ENCODE measurements at places on chromosomes 4 and X. TPM values are rescaled to one million over a fixed set of nuclear protein-coding genes. Genes with fewer than 3 reads are reported as not detected.

GRCh38 chrX:23616361-23616760 lies 50.9 kb upstream of the PRDX4 start:
- no peak for ATAC-seq

DNA sequence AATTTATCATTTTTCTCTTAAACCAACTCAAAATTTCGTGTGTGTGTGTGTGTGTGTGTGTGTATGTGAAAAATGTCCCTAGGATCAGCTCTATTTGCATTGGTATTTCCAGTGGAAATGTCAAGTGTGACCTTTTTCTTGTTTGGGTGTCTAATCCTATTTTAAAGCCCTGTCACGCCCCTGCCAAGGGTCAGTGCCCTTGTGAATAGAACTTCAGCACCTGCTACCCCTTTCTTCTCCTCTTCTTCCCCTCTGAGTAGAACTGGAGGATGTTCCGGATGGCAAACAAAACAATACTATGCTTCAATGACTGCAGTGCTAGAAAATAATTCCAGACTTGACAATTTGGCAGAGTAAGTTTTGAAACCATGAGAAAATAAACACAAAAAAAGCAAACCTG lies 67.3 kb downstream of the SPRY1 start:
- no peak for ATAC-seq

GRCh38 chr4:119139822-119140252 lies 4.2 kb downstream of the MYOZ2 start:
- no peak for ATAC-seq

GRCh38 chr4:136651278-136651667 lies 881.0 kb downstream of the PCDH18 start:
- ATAC-seq: no peak

DNA sequence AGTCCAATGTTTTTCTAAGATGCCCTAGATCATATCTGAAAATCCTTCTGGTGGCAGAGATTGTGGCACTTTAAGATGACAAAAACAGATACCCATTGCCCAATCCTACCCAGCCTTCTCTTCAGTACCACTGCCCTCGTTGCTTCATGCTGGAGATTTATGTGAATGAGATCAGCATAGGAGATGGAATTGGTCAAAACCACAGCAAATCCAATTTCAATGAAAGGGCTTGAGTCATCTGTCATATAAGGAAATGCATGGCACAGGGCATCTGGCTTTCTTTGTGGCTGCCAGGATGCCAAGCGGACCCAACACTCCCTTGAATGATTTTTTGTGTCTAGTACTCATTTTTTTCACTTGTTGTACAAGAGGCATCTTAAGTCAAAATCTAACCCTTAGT lies 16.8 kb downstream of the AFF2 start:
- ATAC-seq: no peak

DNA sequence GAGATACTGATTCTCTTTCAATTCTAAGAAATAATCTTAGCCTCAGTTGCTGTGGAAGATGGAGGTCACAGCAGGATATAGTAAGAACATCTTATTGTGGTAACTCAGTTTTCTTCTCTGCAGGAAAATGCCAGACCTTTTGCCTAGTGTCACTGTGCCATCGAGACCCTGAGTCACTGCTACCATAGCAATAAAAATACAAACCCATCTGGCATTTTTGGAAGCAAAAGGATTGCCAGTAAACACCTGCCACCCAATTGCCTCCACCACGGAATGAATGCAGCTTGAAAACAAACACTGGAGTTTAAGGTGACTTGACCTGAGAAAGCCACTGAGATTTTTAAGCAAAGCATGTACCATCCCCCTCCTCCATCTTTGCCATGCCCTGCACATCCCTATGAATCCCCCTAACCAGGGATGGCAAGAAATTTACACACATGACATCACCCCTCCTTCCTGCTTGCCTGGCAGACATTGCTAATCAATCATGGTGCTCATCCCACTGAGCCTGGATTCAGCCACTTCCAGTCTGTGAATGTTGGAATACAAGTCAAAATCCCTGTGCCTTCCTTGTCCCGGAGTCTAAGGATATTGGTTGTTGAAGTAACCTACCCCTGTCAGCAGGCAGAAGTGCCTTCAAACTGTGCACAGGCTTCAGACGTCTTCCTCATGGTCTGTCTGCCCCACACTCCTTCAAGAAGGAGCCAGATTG lies 59.6 kb upstream of the MAMLD1 start:
- ATAC-seq: no peak

DNA sequence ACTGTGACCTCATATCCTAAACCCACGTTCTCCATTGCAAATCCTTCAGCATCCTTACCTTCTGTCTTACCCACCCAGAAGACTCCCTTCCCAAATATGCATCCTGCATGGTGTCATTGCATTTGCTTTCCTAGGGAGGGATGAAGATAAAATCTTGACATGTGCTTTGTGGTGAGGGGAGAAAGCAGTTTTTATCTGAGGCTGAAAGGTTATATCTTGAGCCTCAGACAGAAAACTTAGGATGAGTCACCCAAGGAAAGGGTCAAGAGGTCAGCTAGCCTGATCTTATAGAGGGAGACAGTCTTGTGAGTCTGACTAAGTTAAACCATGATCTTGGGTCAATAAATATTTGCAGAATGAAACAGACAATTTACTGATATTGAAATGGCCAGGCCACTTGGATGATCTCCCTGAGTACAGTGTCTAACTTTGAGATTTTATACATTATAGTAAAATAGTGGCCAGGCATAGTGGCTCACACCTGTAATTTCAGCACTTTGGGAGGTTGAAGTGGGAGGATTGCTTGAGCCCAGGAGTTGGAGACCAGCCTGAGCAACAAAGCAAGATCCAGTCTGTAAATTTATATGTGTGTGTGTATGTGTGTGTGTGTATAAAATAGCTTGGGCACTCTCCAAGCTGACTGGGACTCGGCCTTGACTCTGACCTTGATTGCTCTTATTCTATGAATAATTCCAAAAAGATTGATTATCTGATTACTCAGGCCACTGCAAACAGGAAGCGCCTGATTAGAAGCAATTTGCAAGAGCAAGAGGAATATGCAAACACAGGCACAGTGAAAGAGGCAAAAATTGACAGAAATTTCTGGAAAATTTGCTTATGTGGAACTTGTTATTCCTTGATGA lies 15.4 kb upstream of the FAM9C start:
- no peak for ATAC-seq

GRCh38 chr4:145481942-145482208 lies 222 bp downstream of the SMAD1 start:
- no peak for ATAC-seq

GRCh38 chrX:29952016-29952415 lies 263.3 kb upstream of the MAGEB2 start:
- ATAC-seq: no peak

GRCh38 chr4:78528327-78528726 lies 23.2 kb upstream of the ANXA3 start:
- no peak for ATAC-seq

DNA sequence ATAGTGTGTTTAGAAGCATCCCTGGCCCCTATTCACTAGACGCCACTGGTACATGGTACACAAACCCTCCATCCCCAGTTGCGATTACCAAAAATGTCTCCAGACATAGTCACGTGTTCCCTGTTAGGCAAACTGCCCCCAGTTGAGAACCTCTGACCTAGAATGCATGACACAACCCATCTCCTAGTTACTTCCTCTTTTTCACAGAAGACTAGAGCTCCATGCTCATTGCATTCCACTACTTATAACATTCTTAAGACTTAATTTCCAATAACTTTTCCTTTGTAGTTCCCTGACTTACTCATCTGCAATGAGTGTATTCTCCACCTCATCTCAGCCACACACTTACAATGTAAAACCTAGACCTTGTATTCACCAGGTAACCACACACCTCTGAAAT lies 68.6 kb downstream of the PRSS12 start:
- no peak for ATAC-seq

DNA sequence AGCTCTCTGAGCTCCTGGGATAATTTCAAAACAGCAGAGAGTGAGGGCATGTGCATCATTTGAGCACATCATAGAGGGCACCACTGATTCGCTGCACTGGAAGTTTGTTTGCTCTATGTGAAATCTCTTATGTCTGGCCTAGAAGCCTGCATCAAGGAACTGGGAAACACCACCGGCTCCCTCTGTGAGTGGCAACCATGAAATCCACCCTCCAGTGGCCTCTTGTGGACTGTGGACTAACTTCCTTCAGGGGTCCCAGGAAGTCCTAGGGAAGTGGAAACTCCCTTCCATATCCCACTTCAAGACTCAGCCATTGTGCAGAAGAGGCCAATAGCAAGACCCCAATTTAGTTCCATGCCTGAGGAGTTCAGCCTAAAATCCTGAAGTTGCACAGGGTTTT lies 48.0 kb upstream of the IGFBP7 start:
- ATAC-seq: no peak

DNA sequence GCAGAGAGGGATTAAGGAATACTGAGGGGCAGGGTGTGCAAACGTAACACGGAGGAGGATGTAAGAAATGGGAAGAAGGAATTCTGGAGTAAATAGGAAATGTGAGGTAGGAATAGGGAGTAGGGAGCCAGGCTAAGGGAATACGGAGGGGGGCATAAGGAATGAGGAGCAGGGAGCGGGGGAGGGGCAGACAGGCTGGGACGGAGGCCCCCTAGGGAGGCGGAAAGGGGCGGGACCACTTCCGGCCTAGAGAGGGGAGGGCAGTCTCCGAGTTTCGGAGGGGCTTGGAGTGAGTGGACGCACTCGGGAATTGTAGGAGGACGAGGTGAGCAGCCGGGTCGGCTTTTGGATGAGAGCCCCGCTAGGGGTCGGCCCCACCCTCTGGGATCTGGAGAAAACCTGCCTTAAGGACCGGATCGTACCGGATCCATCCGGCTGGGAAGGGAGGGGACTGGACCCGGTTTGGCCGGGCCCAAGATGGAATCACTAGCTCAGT lies 612 bp downstream of the MAGED2 start:
- ATAC-seq: peak; percentile 69

DNA sequence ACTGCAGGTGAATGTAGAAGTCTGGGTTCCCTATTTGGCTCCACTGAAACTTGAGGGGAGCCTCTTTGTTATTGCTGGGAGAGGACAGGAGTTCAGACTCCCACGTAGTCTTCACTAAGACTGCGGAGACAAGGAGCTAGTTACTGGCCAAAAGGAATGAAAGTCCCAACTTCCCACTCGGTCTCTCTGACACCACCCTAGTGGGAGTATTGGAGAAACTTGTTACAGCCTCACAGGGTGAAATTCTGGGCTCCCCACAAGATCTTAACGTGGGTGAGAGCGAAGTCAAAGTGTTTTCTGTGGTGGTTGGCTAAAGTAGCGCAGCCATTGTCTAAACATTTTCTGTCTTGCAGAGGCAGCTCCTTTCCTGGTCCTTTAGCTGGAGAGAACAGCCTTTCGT lies 13.5 kb downstream of the MYOZ2 start:
- no peak for ATAC-seq

DNA sequence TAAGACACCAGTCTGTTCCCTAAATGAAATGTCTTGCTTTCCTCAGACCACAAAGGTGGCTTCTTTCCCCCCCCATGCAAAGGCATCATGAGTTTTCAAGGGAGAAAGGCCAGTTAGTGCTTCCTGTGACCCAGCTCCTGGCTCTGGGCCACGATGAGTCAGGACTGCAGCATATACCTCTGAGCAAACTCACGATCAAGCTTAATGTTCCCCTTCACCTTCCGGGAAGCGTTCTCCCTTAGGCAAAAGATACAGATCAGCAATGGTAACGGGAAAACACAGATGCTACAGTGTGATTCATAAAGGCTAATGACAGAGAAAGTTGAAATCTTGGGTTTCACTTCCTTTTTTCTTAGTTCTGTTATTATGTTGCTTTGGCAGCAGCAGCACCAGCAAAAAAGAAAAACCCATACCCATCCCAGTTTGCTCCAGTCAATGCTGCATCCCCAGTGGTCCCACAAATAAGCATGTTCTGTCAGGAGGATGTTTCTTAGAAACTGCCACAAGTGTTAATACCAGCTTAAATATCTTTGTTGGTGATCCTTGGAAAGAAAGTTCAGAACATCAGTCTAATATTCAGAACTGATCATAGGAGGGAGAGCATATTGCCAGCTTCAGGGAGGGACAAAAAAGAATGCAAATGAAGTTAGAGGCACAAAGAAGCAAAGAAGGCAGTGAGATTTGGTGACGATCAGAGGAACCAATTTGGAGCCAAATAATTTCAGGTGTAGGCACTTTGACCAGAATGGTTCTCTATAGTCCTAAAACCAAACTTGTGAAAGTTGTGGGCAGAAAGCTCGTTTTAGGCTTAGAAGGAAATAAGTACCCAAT lies 41.2 kb downstream of the LONRF3 start:
- ATAC-seq: peak; percentile 63

- peak; percentile 76 for ATAC-seq
These were observed 110.1 kb upstream of the MED14 start for GRCh38 chrX:40845331-40845911.

- no peak for ATAC-seq
These were observed 632.5 kb upstream of the GNPDA2 start for GRCh38 chr4:45358573-45359506.

DNA sequence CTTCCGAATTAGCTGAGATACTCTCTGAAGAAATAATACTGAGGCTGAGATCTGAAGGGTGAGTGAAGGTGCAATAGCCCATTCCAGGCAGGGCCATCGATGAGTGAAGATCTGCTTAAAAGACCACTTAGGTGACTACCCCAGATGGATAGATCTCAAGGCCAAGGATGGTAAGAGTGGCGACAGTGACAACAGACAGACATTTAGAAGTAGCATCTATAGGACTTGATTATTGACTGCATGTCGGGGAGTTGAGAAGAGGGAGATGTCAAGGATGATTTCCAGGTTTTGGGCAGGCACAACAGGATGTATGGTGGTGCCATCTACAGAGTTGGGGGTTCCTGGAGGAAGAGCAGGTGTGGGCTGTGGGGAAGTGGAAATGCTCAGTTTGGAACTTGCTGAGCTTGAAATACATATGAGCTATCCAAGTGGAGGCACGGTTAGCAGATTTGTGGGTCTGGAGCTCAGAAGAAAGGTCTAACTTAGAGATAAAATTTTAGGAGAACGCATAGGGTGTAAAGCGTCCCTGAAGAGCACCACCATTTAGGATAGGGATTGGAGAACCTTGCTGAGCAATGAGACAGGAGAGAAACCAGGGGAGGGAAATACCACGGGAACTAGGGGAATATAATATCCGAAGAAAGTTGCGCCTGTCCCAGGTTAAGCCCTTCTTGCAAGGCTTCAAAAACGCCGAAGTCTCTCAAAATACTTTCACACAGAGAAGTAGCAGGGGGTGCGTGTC lies 688 bp downstream of the UFSP2 start:
- ATAC-seq: peak; percentile 26

GRCh38 chrX:24945009-24945408 lies 70.8 kb downstream of the ARX start:
- no peak for ATAC-seq

GRCh38 chr4:136183513-136183912 lies 1348.8 kb downstream of the PCDH18 start:
- ATAC-seq: no peak

CPLX1 gene
- total RNA-seq: 0.54 TPM

SPANXN2 gene
- total RNA-seq: not detected

TREX2 gene
- 1.1 TPM for total RNA-seq

CLIC2 gene
- 14.8 TPM for total RNA-seq

GPR78 gene
- not detected for total RNA-seq

SFRP2 gene
- 20.1 TPM for total RNA-seq

SOX3 gene
- not detected for total RNA-seq

L1CAM gene
- total RNA-seq: 27.5 TPM

UGT2B17 gene
- 0.27 TPM for total RNA-seq

TRMT44 gene
- 17.4 TPM for total RNA-seq

All from gastroesophageal sphincter (tissue), 4 donors.